ENCODE measurements at places on chromosomes 1 and 21. TPM values are rescaled to one million over a fixed set of nuclear protein-coding genes. Genes with fewer than 3 reads are reported as not detected.

The HPDL gene
- not detected for total RNA-seq

The PTBP2 gene
- total RNA-seq, result 25.3 TPM

The CLCA1 gene
- not detected for total RNA-seq

The SMIM1 gene
- total RNA-seq, result 22.1 TPM

The CD5L gene
- not detected for total RNA-seq

The TXNIP gene
- 524 TPM for total RNA-seq

The MROH9 gene
- total RNA-seq, result 0.08 TPM

The KNCN gene
- not detected for total RNA-seq

The FCN3 gene
- 1.2 TPM for total RNA-seq

The FTCD gene
- total RNA-seq, result 0.92 TPM

The OR2T2 gene
- total RNA-seq, result 0.10 TPM

The NFASC gene
- total RNA-seq, result 38.4 TPM

The AHCYL1 gene
- 92.0 TPM for total RNA-seq

The KIF26B gene
- 2.8 TPM for total RNA-seq

The TXLNA gene
- 57.0 TPM for total RNA-seq

The LCE1D gene
- not detected for total RNA-seq

The UTS2 gene
- total RNA-seq, result not detected

The GBP3 gene
- total RNA-seq, result 14.2 TPM

The DCST2 gene
- 1.3 TPM for total RNA-seq

The AMY1C gene
- total RNA-seq, result 24.8 TPM

The RGS1 gene
- total RNA-seq, result 8.3 TPM

The TRPM2 gene
- total RNA-seq, result 7.0 TPM

The FLG2 gene
- not detected for total RNA-seq

The TMEM51 gene
- total RNA-seq, result 38.5 TPM

The MORN1 gene
- 17.4 TPM for total RNA-seq

The SH3BGRL3 gene
- total RNA-seq, result 117 TPM

The S100A1 gene
- not detected for total RNA-seq

The SLFNL1 gene
- 0.72 TPM for total RNA-seq
